ENCODE measurements at places on chromosomes 6 and 20.

- no peak for DNase-seq
These were observed 62.2 kb downstream of the FILIP1 start for GRCh38 chr6:75431379-75431778.

- no peak for DNase-seq
These were observed 18.0 kb downstream of the HECA start for GRCh38 chr6:139152892-139153271.

GRCh38 chr6:44656691-44657090, 269.2 kb downstream of the CDC5L start:
- no peak for DNase-seq

DNA sequence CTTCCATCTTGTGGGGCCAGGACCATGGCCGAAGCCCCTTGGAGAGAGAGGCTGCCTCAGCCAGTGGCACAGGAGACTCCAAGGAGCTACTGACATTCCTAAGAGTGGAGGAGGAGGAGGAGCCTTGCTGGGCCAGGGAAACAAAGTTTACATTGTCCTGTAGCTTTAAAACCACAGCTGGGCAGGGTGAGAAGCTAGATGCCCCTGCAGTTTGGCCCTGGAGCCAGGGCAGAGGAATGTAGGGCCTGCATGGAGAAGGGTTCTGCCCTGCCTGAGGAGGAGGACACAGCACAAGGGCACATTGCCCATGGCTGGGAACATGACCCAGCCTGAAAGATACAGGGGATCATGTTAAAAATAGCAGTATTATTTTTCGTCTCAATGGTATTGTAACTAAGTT, 37.4 kb downstream of the PLCG1 start:
- DNase-seq = peak; percentile 3

DNA sequence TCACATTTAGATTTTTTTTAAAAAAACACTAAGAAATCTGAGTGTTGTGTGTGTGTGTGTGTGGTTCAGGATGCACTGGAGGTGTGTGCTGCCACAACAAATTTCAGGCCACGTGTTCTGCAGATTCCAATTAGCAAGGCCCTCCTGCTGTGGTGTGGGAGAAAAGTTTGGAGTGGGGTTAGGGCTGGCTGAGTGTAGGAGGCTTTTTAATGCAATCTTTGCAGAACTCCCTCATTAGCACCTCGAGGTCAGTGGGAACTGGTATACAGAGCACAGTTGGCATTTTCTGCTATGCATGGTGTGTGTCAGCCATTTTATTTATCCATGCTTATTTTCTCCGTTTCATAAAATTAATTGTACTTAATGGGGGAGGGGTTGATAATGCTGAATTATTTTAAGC, 187.6 kb downstream of the SOX4 start:
- no peak for DNase-seq

GRCh38 chr6:145704143-145704781, 31.1 kb downstream of the EPM2A start:
- no peak for DNase-seq

- DNase-seq = no peak
These were observed 774.3 kb upstream of the CHD6 start for GRCh38 chr20:42392442-42392841.

- DNase-seq = no peak
These were observed 12.2 kb upstream of the C6orf118 start for GRCh38 chr6:165321555-165322145.

DNA sequence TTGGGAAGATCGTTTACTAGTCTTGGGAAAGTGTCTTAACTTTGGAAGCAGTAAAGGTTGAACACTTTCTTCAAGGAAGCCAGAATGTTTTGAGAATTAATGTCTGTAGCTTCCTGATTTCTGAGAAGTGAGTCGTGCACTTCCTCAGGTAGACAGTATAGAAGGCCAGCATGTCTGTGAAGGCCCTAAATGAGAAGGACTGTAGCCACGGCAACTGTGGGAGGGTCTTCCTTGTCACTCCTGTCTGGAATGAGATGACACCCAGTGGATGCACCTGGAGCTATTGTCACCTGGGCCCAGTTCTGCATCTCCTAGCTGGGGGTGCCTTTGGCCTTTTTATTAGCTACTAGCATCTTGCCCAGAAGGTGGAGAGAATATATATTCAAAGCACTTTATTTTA, 8.8 kb downstream of the STX16 start:
- no peak for DNase-seq

DNA sequence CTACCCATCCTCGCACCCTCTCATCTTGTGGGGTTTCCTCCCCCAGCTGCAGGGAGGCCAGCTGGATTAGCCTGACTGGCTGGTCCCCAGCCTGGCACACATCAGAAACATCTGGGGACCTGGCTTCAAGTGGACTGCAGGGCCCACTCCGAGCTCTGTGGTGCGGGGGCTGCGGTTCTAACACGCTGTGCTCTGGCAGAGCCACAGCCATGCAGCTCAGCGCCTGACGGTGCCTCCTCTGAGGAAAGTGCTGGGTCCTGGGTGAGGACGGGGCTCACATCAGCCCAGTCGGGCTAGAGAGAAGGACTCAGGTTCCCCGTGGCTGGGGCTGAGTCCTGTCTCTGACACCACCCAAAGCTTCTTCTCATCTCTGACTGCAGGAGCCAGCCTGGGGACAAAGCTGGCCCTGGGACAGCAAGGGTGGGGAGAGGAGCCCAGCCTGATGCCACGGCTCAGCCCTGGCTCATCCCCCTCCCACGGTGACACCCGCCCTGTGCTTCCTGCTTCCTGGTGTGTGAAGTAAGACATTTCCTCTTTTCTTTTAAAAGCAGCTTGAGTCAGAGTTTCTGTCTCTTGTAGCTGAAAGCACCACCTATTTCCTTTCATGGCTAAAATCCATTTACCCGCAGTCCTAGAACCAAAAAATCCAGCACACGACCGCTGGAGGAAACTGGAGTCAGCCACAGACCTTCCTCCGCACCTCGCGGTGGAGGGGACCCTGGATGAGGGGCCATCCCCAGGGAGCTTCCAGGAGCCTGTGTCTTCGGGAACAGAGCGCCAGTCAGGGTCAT, 127.4 kb upstream of the AFDN start:
- DNase-seq = peak; percentile 56

DNA sequence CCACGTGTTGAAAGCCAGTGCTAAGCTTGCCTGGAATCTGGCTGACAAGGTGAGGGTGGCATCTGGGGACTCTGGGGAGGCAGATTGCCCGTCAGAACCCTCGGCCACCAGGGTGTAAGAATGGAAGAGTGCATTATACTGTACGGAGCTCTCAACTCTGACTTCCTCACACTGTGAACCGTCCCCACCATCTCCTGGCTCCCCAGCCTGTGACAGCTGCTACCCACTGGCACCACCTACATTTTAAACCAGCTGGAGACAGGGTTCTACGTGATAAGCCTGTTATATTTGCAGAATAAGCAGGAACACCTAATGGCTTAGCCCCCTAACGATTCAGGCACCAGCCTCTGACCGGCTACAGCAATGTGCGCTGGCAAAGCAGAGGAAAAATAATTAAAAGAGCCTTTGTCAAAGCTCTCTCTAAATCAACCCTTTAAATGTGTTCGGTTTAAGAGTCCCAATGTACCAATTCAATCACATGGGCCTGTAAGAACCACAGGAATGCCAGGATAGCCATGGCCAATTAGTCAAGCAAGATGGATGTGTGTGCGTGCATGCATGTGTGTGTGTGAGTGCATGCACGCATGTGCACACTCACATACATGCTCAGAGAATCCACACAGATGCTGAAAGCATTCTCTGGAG, 89.1 kb upstream of the TAB2 start:
- DNase-seq = no peak

Measured in activated T-cell treated with anti-CD3 and anti-CD28 coated beads, Interleukin-2, amount 50 U/mL, for 4 hours (primary cell).